ENCODE measurements at places on chromosomes 3 and 15.

DNA sequence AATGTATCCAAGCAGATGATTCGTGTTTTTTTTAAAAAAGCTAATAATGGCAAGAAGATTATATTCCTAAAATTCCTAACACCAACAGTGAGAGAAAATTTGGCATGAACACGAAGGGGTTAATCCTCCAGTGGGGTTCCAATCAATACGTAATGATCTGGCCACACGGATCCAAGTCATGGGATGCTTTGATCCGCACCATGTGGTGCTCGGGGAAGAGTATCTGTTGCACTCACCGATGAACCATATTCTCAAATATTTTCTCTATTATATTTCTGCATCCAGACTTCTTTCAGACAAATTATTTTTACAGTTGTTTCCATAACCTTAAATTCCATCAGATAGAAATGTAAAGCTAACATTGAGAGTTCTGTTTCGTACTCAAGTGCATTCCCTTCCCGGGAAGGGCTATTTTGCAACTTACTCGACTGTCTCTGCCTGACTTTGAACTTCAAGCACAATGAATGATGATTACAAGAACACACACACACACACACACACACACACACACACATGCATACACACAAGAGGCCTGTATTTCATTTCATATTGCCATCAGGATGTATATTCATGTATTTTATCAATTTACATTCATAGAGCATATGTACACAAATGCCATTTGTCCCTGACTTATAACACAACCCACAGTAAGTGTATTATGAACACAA lies 567.2 kb downstream of the FOXP1 start:
- no peak for DNase-seq

GRCh38 chr3:126149960-126150515 lies 30.3 kb downstream of the ALDH1L1 start:
- no peak for DNase-seq

GRCh38 chr3:37862219-37862902 lies 681 bp downstream of the CTDSPL start:
- peak; percentile 62 for DNase-seq

DNA sequence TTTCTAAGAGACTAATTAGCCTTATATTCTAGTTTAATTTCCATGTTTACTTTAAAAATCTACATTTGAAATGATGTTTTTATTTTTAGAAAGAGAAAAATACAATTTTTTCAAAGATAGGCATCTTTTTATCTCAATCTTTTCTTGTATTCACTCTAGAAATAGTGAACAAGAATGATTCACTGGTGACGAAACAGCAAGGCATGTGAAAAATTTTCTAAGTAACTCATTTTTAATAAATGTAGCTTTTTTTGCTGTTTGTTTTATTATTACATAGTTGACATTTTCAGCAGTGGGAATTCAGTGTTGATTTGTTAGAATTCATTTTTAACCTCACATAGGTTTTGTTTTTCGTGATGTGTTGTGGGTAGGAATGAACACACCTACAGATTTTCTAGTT lies 1226.4 kb downstream of the NSUN3 start:
- DNase-seq: no peak

DNA sequence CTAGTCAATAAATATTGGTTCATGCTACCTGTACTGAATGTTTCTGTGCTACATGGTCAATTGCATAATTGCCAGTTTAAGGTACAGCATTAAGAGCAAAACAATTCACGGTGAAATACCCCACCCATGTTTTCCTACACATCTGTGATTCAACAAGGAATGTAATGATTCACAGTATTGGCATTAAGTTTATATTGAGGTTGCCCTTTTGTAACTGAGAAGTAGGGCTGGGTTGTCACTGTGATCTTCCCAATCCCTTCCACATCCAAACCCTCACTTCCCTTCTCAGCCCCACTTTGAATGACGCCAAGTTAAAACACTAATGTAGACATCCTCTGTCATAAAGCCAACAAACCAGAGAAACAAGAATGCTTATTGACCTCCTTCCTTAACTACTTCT lies 112.0 kb upstream of the TJP1 start:
- DNase-seq: no peak

- no peak for DNase-seq
Measured at GRCh38 chr3:122773944-122774509, 19.6 kb downstream of the HSPBAP1 start.

GRCh38 chr3:52730681-52731080 lies 24.8 kb downstream of the SPCS1 start:
- no peak for DNase-seq

DNA sequence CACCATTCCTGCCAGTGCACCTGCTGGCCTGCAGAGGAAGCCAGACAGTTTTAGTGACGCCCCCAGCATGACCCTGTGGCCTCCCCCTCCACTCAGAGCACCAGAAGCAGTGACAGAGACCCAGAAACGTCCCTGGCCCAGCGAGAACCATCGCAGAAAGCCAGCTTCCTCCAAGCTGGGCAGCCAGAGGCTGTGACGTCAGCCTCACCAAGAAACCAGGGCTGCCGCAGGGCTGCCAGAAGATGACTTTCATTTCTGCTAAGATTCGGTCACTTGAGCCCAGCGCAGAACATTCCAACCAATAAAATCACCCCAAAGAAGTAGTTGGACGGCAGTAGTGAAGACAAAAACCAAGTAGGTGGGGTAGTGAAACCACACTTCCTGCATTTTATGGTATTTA lies 29.6 kb upstream of the RPL32 start:
- peak; percentile 80 for DNase-seq

DNA sequence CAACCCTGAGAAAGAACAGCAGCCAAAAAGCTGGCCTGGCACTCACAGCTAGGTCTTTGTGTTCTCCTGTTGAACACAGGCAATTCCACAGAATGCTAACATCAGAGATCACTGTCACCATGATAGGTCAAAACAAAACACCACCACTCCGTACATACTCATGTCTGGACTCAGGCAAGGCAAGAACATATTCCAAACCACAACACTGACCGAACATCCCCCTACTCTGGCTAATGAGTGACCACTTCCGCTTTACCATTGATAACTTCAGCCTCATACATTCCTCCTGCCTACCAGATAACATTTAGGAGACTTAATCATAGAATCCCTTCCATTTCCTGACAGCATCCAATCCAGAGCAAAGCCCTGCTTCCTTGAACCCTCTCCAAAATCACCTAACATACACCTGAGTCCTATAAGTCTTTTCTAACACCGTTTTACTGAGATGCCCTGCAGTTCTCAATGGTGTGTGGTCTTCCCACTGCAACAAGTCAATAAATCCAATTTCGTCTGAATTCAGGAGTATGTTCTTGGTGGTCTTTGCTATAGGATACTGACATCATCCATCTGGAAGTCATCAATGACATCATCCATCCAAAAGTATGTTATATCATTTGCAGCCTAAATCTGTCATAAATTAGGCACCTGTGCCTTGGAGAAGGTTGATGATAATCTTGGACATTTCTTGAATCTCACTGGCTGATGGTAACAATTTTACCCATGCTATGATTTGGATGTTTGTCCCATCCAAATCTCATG lies 23.7 kb downstream of the RIOX2 start:
- DNase-seq: no peak

GRCh38 chr3:99950921-99951320 lies 133.3 kb downstream of the CMSS1 start:
- no peak for DNase-seq

DNA sequence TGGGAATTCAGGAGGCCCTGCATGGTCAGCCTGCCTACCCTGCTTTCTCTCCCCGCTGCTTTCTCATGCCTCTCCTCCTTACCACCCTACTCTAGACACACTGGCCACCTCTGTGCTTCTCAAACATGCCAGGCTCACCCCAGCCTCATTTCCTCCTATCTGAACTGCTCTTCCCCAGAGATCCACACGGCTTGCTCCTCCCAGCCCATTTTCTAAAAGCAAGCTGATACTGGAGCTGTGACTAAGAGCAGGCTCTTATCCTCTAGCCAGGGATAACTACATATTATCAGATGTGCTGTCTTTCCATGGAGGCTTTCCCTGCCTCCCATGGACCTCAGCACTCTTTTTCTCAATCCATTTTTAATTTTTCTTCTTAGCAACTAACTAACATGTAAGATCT lies 85.9 kb downstream of the BOC start:
- no peak for DNase-seq

GRCh38 chr3:10074666-10075065 lies 33.4 kb downstream of the FANCD2OS start:
- DNase-seq: no peak

- no peak for DNase-seq
Measured at GRCh38 chr3:49867400-49867799, 2.3 kb downstream of the CAMKV start.

DNA sequence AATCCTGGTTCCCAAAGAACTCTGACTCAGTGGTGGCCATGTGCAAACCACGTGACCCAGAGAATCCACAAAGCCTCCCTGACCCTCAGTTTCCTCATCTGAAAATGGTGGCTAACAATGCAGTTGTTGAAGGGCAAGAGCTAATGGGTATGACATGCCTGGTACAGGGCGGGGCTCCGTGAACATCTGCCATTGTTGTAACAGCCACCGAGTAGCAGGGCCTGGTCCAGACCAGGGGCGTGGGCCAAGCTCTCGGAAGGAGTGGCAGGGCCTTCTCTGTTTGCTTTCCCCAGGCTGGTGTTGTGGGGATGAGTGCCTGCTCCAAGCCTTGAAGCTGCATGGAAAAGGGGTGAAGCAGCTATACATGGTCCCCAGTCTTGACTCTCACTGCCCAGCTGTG lies 13.4 kb downstream of the MAPKAPK3 start:
- DNase-seq: no peak

GRCh38 chr3:196246612-196247308 lies 30.4 kb downstream of the SLC51A start:
- DNase-seq: no peak

DNA sequence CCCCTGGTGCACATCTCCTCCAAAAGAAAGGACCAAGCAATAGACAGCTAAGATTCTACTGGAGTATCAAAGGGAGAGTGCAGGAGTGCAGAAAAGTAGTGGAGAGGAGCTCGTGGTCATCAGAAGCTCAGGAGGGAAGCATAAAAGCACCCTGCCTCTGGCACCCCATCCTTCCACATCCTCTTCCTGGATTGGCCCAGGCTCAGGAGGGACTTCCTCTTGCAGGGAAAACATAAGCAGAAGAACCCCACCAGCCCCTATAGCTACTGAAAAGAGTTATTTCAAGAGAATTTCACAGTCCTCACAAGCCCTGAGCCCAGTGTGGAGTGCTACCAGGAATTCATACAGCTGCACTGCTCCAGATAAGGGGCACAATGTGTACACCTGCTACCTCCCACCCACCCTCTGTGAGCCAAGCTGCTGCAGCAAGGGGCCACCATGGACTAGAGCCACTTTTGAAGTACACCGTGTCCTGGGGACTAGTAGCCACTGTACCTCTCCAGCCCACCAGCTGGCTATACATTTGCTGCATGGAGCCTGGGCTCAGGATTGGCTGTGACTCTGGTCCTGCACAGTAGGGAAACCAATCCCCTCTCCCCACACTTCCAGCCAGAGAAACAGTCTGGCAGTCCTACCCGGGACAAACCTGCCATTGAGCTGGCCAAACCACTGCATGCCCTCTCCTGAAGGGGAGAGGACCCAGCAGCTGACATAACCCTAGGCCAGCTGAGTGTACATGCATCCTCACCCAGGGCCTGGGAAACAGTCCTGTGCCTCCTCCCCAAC lies 43.0 kb downstream of the CD200R1 start:
- DNase-seq: peak; percentile 19

- no peak for DNase-seq
Measured at GRCh38 chr3:112976953-112977352, 2.0 kb upstream of the CD200R1 start.

DNA sequence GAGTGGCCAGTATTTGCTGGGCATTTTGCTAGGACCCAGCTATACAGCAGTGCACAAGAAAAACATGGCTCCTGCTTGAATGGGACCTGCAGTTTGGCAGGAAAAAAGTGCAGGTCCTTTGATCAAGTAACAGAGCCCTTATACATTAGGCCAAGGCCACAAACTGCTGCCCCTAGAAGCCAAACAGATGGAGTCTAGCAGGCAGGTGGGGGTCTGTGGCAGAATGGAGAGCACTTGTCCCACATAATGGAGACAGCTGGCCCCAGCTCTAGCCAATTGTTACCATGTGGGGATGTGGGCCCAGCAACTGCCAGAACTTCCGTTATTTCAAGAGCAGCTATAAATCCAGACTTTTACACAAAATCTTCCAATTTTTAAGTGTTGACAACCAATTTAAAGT lies 79.3 kb downstream of the SHQ1 start:
- DNase-seq: no peak

DNA sequence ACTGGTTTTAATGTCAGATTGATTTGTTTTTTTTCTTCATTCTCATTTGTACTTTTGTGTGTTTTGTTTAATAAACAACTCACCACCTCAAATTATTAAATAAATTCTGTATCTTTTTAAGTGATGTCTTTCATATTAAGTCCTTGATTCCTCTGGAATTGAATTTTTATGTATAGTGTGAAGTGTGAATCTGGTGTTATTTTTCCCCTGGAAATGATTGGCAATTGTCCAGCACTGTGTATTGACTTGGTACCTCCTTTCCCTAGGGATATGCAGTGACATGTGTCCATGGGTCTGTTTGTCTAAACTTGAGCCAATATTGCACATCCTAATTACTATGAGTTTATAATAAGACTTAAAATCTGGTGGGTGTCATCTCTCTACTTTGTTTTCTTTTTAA lies 2.1 kb downstream of the RNU5B-1 start:
- no peak for DNase-seq

GRCh38 chr15:99706557-99707303 lies 26.5 kb downstream of the LYSMD4 start:
- no peak for DNase-seq

DNA sequence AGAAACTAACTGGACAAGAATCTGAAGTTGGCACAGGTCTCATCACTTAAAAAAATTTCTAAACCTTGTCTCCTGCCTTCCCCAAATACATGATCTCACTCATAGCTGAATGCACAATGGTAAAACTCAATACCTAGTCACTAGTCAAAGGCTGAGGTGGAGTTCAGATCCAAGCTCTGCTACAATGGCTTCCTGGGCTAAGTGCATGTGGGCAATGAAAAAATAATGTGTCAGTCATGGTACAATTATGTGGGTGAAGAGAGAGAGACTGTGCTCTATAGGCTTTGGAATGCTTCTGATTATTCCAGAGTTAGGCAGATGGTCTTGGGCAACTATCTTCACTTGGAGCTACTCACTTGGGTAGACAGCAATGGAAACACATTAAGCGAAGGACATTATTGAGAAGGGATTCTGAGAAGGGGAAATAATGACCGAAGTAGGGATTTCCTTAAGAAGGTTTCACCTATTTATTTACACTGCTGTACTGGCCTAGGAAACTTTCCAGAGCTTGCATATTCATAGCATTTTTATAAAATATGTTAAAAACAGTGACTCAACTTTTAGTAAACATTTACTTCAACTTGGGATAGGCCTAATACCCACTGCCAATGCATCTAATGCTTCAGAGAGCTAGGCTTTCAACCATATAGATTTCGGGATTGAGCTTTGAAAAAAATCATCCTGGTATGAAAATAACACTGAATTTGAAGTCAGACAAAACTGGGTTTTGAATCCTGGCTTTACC lies 58.7 kb upstream of the PLXND1 start:
- no peak for DNase-seq

DNA sequence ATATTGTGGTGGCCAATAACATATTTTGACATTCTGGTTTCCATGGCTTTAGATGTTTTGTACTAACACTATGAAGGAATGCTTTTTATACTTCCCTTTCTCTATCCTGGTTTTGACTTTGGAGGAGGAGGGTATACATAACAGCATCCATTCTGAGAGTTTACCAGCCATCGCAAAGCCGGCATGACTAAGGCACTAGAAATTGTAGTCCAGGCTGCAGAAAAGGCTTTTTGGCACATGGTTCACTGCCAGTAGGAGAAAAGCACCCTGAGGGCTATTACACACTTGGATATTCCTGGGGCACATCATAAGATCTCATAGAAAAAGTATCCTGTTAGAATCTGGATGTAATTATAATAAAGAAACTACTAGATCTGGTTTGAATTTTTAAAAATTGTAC lies 101.8 kb downstream of the STT3B start:
- DNase-seq: no peak
